Fibroblast of villous mesenchyme (primary cell): ENCODE measurements at places on chromosomes 1 and 21. TPM values are rescaled to one million over a fixed set of nuclear protein-coding genes. Genes with fewer than 3 reads are reported as not detected.

The IL19 gene
- total RNA-seq = 0.97 and 1.7 TPM in 2 replicates

GRCh38 chr1:18350747-18351146 is 130.0 kb upstream of the KLHDC7A start:
- no peak for DNase-seq

DNA sequence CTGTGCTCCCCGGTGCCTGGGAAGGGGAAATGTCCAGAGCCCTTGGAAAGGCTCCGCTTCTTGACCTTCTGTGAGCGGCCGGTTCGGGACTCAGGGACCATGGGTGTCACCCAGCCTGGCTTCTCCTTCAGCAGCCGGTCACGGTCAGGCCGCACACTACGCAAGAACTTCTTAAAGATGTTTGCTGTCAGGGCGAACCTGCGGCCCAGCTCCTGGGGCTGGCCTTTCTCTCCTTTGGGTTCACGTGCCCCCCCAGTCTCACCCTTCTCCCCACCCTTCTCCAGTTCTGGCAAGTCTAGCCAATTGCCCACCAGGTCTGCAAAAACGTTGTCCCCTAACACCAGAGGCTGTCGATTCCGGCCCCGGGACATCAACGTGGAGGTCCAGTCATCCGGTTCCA is 12.1 kb downstream of the INKA2 start:
- no peak for DNase-seq

DNA sequence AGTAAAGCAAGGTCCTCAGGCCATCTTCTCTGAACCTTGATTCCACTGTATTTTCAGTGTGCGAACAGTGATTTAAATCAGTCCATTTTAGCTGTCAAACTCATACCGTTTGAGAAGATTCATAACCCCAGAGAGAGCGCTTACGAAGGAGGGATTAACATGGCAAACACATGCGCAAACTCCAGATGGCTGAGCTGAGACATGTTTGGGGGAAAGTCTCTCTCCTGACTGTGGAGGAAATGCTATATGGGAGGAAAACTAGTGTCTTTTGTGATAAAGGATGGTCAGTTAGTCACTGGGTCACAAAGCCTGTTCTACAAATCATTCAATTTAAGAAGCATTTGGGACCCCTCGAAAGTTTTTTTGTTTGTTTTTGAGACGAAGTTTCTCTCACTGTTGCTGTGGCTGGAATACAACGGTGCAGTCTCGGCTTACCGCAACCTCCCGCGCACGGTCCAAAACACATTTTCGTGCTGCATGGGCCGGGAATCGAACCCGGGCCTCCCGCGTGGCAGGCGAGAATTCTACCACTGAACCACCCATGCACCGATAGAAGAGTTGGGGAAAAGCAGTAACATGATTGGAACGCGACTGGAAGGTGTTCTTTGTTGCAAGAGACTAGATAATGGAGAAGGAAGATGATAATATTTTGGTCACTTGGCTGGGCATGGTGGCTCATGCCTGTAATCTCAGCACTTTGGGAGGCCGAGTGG is 58.4 kb upstream of the CXADR start:
- DNase-seq = peak; percentile 91

- DNase-seq = no peak
Measured at GRCh38 chr1:194358208-194358581, 1171.8 kb upstream of the B3GALT2 start.
